ENCODE measurements at places on chromosomes 13 and 19.

GRCh38 chr13:25939961-25940687 lies 111.7 kb downstream of the SHISA2 start:
- no peak for DNase-seq

- no peak for DNase-seq
These were observed 50.4 kb downstream of the MLLT1 start for GRCh38 chr19:6229216-6229913.

DNA sequence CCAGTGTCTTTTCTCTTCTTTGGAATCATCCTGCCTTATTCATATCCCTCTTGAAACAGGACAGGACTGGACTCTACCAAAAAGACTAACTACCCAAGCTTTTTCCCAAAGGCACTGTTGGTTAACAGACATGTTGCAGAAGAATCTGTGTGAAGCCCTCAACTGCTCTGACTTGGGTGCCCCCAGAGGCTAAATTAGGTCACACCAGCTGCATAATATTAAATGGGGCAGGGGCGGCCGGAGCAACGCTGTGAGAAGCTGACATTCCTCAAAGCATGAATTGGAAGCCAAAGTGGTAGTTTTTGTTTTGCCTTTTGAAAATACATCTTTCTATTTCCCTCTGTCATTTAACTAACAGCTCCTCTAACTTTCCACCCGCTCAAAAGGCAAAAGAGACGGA lies 185.9 kb downstream of the LHFPL6 start:
- DNase-seq: no peak

DNA sequence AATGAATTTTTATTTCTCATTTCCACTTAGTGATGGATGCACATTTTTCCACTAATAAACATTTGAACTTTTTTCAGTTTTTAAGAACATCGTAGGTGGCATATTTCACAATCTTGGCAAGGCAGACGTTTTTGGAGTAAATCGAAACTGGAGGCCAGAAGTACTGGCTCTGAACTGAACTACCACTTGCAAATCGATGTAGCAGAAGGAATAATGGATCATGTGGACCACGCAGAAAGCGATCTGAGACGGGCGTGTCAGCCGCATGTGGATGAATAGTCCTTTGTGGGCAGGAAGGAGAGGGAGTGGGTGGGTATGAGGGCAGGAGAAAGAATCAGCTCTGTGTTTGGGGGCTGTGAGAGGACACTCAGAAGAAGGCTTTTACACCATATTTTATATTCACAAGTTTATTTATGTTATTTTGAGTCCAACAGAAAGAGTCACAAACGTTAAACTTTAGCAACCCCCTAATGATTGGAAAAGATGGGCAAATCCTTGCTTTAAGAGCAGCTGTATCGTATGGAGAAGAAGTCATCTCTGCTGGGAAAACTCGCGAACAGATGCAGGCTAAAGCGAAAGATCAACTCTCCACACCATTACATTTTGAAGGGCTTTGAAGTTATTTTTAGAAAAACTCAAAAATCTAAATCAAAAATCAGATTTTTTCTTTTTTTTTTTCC lies 90.5 kb downstream of the COL4A2 start:
- DNase-seq: no peak

DNA sequence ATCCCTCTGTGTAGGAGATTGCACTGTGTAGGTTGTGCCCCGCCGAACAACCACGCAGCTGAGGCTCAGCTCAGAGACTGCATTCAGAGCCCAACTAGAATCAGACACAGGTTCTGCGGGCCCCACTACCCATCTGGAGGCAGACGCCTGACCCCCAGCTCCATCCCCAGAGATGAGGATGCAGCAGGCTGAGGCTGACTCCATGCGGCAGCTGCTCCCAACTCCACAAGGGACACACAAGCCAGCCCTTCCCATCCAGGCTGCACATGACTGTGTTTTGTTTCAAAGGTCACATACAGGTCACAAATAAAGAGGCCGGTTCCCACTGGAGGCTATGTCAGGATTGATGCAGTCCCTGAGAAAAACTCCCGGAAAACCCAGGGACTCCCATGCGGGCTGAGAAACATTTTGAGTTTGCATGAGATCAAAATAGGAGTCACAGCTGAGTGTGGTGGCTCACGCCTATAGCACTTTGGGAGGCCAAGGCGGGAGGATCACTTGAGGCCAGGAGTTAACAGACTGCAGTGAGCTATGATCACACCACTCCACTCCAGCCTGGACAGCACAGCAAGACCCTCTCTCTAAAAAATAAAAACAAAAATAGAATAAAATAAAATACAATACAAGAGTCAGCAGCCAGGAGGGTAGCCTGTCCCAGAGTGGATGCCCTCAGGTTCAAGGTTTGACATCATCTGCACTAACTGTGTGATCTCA lies 14.0 kb downstream of the ELL start:
- DNase-seq: no peak

DNA sequence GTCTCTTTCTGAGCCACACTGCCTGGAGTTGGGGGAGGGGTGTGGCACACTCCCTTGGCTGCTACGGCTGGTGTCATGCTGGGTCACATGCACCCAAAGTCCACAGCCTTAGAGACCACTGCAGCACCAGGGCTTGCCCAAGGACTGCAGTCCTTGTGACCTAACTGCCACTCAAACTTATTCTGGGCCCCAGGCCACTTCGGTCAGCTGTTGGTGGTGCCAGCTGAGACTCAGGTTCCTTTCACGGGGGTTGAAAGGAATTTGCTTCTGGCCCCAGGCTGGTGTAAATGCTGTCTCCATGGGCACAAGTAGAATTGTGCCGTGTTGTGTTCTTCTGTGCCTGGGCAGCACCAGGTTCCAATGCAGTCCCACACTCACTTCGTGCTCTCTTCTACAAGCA lies 9.5 kb upstream of the VN1R1 start:
- no peak for DNase-seq

GRCh38 chr19:15091918-15092753 lies 10.1 kb downstream of the OR1I1 start:
- DNase-seq: no peak

- DNase-seq: no peak
These were observed 15.9 kb downstream of the BCAM start for GRCh38 chr19:44824761-44825160.

DNA sequence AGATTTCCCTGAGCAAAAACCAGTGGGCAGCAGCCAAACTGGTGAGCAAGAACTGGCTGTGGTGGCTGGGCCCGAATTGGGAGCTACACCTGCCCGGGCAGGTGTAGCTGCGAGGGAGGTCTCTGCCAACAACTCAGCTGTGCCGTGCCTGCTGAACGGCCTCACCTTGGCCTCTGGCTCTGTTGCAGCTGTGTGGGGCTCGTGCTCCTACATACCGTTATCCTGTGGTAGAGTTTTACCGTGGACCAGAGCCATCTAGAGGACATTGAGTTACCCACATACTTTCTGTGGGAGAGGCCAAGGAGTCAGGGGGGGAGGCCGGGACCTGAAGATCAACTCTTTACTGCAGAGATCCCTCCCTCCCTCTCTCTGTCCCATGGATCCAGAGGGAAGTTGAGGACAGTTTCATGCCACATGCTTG lies 113.2 kb downstream of the TM9SF2 start:
- no peak for DNase-seq

GRCh38 chr19:13120817-13121216 lies 2.8 kb downstream of the NACC1 start:
- no peak for DNase-seq

DNA sequence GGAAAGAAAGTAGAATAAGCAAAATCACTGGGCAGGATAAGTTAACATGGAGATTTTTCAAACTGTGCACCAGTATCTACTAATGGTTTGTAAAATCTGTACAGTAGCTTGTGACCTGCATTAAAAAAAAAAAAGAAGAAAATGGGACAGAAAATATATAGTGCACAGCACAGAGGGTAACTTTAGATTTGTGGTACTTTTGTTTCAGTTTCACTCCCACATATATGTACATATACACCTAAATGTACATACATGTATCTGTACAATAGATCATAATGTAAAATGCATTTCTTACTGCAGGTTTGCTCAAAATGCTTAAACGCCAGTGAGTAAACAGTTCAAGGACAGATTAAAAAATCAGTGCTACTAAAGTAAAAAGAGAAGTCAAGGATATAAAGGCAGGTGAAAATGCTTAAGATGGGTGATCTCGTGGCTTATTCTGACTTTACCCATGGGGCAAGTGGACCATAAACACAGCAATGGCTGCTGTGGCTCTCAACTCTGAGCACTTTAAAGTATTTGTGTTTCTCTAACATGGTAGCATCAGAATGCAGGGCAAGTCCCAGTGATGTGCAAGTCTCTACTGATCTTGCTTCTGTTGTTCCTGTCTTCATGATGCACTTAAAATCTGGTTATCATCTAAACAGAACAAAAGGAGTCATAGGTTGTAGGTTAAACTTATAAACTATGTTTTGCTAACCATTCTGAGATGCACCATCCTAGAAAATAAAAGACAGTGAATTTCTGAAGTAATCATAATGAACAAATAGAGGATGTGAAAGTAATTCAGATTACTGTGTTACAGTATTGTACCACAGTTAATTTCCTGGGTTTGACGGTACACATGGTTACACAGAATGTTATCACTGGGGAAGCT lies 112.3 kb downstream of the MIPEP start:
- DNase-seq: no peak

DNA sequence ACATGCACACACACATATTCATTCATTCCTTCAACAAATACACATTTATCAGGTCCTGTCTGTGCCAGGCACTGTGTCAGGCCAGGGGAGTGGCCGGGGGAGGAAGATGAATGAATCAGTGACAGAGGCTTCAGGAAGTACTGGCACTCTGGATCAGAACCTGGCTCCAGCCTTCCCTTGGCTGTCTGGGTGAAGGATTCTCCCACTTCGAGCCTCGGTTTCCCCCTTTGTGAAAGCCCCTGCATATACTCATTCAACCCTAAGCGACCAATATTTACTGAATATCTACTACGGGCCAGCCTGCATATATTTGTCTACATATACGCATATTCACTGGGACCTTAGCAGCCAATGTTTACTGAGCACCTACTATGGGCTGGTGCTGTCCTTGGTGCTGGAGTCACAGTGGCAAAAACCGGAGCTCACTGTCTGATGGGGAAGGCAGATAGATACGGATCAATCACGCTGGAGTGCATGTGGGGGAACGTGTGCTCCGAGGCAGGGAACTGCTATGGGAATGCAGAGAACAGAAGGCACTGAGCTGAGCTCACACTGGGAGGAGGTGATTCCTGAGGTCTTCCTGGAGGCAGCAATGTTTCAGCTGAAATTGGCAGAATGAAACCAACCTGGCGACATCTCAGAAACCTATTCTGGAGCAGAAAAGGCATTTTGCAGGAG lies 636 bp upstream of the ZNF579 start:
- DNase-seq: no peak

DNA sequence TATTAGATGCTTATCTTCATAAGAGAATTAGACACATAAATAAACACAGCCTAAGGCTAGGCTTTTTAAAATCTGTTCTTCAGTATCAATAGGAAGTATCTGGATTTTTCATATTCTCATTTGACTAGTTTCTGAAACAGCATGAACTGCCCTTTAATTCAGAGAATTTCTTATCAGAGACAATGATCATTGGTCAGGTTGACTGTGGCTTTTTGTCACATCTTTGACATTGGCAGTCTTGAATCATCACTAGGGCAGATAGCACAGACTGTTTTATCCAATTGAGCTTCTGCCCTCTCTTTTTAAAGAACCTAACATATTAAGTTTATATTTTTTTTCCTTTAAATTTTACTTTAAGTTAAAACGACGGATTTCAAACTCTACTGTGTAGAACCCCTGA lies 59.6 kb downstream of the DPY19L3 start:
- no peak for DNase-seq

DNA sequence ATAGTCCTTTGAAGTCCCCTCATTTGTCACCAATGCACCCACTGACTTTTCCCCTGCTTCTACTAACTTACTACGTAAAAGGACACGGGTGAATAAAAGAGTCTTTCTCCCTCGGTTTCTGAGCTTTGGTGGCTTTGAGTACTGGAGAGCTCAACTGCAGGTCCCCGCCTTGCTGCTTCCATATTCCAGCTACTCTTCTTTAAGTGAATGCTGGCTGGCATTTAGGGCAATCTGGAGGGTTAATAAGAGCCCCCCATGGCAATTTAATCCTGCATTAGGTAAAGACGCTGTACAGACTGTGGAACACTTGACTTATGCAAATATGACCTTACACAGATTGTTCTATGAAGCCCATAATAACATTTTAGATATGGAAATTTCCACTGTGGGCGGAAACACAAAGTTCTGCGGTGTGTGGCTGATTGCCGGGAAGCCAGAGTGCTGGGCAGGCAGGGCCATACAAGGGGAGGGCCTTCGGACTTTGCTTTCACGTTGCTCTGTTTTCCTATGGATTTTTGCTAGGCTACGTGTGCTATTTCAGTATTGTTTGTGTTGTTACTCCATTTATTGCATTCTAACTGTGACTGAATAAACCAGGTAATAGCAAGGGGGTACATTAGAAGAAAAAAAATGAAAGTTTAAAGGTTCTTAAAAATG lies 97.5 kb downstream of the SLC10A2 start:
- no peak for DNase-seq

GRCh38 chr19:45630463-45630862 lies 8.7 kb downstream of the EML2 start:
- no peak for DNase-seq

DNA sequence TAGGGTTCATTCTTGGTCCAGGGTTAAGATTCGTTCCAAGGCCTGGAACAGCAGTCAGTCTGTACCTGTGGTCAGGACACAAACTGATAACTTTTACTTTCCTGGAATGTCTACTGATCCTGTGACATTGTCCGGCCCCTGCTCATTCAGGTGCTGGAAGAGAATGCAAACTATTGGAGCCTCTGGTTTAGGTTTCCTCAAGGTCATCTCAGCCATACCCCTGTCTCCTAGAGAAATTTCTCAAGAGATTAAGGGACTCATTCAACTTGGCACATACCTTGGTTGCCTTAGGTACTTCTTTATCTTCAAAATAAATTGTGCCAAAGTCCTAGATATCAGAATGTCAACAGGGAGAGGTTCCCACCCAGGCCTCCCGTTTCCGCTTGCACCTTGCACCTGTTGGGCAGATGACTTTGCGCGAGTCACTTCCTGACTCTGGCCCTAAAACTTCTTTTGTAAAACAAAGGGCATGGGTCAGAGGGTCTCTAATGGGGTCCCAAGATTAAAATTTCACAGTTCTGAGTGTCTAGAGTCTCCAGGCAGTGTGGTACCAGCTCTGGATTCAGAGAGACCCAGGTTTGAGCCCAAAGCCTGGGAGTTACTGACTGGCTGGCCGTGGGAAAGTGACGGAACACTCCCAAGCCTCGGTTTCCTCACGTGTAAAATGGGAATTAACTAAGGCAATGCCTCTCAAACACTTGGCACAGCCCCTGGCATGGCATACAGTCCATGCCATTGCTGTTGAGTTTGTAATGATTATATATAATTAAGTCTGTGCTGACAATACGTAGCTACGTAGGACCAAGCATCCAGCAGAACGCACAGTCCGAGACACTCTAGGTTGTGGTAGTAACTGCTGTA lies 25.8 kb upstream of the CYP2S1 start:
- no peak for DNase-seq
